ENCODE measurements at places on chromosomes 3 and 15. TPM values are rescaled to one million over a fixed set of nuclear protein-coding genes. Genes with fewer than 3 reads are reported as not detected.

Gene GPR87
- total RNA-seq, result not detected

Gene TNIK
- 65.1 TPM for total RNA-seq

Gene SLC2A2
- total RNA-seq, result not detected

Gene FBXL2
- total RNA-seq, result not detected

Gene MRPL3
- total RNA-seq, result 43.6 TPM

Gene FBXO40
- total RNA-seq, result not detected

Gene ABHD17C
- 0.75 TPM for total RNA-seq

Gene ALDH1A3
- total RNA-seq, result not detected

Gene GUCA1C
- not detected for total RNA-seq

Gene ZNF660
- total RNA-seq, result 0.08 TPM
